ENCODE measurements at places on chromosomes 13 and 19.
A peak's percentile ranks its signal among the peaks of the same experiment; 100 is the strongest.

- DNase-seq, result no peak
Observed at GRCh38 chr19:40611096-40611495, 9.9 kb downstream of the LTBP4 start.

- no peak for DNase-seq
Observed at GRCh38 chr19:8831832-8832131, 322 bp downstream of the ZNF558 start.

DNA sequence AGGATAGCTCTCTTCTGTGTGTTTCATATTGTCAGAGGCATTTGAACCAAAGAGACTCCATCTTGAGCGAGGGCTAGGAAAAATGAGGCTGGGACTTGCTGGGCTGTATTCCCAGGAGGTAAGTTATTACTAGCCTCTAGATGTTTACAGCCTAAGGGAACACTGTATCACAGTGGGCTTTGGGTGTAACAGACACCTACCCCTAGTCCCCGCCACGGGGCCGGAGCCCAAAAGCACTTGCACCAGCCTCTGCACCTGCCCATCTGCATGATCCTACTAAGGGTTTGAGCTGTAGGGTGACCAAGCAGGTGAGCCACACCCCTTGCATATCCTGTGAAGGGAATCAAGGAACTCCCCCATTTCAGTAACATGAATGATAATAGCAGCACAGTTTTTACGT, 1972.2 kb downstream of the OLFM4 start:
- DNase-seq, result no peak

- DNase-seq, result peak; percentile 45
Observed at GRCh38 chr13:106570299-106570852, 2.4 kb upstream of the ARGLU1 start.

DNA sequence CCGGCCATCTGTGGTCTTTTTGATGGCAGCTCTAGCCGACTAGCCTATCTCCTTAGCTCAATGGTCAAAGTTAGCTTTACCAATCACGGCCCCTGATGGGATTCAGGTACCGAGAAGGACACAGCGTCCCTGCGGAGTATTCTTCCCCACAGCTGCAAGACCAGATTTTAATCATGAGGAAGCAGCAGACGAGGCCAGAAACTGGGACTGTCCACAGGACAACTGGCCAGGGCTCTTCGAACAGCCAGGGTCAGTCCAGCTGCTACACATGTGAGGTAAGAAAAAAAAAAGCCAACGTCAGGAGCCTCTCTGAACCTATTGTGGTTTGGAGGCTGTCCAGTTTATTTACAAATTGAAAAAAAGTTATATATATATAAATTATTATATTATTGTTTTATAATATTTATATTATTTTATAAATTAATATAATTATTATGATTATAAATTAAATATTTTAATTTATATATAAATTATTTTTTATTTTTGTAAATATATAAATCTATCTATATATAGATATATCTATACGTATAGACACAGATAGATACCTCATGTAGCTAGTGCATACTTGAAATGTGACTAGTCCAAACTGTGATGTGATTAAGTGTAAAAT, 10.8 kb downstream of the RINL start:
- no peak for DNase-seq

DNA sequence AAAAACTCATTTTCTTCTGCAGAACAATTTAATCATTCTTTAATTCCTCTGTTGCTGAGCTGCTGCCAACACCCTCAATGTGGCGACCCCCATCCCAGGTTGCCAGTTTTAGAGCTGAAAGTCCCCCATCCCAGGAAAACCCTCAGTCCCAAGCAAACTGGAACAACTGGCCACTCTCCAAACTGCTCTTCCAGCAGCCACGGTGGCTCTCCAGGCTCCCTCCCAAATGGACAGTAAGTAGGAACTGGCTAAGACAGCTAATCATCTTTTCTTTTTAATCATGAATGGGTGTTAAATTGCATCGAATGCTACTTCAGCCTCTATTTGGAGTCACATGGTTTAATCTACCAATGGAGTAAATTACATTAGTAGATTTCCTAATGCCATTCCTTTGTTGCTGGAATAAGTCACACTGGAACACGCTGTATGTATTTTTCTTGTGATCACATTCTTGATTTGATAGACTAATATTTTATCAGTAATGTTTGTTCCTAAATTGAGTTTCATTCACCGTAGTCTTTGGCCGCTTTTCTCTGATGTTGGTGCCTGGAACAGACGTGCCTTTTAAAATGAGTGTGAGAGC, 33.7 kb upstream of the VSTM2B start:
- no peak for DNase-seq

DNA sequence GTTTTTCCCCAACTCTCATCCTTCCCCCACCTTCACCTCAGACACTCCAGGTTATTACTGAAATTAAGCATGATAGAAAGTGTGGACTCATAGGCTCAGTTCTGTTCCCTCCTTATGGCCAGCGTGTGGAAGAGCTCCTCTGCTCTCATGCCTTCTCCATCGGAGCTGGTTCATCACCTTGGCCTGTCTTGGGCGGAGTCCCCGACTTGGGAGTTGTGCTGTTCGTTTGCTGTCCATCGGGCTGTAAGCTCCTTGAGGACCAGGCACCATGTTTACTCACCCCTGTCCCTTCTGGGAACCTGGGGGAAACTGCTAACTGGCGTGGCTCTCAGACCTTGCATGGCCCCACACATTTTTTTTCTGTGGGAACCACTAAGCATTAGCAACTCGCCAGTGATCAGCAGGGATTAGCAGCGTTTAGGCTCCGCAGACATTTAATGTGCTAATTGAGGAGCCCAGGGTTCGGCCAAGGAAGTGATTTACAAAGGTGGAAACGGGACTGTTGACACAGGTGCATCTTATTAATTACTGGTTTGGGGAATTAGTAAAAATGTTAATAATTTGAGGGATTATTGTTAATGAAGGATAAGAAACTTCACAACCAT, 123.8 kb downstream of the TM9SF2 start:
- DNase-seq, result no peak

DNA sequence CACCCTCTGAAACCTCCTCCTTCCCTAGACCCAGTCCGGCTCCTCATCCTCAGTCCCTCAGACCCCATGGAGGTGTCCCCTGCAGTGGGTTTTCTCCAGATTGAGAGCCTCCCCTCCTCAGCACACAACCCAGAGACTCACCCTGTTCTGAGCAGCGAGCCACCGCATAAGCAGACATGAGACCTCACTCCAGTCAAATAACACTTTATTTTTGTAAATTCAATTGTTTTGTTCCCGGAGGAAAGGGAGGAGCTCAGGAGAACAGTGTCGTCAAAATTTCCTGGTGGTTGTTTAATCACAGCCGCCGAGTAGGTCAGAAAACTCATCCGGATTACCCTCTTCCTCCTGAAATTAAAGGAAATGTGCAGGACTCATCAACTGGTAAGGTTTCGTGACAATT, 57.5 kb downstream of the ERICH4 start:
- DNase-seq, result no peak

- DNase-seq, result no peak
Observed at GRCh38 chr19:461721-462551, 1.1 kb upstream of the SHC2 start.

DNA sequence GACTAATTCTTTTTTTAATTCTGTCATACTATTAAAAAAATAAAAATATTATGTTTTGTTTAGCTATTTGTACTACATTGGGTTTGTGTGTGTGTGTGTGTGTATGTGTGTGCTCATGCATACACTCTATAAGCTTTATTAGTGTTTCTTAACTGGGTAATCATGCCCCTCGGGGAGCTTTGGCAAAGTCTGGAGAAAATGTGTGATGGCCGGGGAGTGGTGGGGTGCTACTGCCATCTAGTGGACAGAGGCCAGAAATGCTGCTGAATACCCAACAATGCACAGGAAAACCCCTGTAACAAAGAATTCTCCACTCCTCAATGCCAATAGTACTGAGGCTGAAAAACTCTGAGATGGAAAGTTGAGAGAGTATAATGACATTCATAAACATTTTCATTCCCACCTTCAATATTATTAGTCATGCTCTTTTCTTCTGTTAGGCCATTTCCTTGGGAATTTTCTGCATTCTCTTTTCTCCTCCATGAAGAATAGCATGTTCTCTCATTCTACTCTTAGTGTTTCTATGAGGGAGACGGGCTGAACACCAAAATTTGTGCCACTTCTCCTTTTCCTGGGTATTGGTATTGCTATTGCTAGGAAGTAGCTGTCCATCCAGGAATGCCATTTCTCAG, 157.3 kb downstream of the DNAJC3 start:
- peak; percentile 43 for DNase-seq

DNA sequence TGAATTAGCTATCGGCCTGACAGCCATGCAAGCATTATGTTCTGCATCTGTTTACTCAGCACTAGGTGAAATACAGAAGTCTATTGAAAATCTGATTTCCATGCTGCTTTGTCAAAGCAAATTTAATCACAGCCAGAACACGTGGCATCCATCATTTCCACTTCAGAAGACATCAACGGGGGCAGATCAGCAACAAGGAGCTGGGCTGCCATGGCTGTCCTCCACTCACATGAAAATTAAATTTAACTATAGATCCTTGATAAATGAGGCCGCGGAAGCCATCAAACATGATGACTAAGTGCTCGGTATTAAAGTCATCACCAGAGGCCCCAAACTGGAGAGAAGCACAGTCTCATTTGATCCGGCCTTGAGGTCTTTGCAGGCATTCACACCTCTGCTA, 443.5 kb downstream of the HS6ST3 start:
- DNase-seq, result no peak

GRCh38 chr13:21686751-21687391, 16.0 kb downstream of the FGF9 start:
- peak; percentile 31 for DNase-seq

- DNase-seq, result no peak
Observed at GRCh38 chr13:98350746-98351330, 173.8 kb upstream of the RNF113B start.

- no peak for DNase-seq
Observed at GRCh38 chr19:30340771-30341561, 31.2 kb upstream of the ZNF536 start.

GRCh38 chr19:18611327-18612050, 1.2 kb upstream of the TMEM59L start:
- DNase-seq, result no peak

DNA sequence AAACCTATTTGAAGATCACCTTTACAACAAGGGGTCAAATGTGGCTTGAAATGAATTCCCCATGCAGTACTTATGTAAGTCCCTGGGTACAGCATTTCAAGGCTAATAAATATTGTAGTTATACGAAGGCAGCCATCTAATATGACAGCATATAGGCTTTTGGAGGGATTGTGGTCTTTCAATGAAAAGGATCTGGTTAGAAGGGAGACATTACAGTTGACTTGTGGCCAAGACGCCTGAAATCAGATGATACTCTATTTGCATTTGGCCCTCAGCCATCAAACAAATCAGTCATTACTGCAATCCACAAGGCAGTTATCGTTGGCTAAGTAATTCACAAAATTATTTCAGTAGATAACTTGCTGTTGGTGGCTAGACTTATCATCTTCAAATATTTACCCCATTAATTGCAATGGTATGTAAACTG, 242.7 kb downstream of the DCLK1 start:
- no peak for DNase-seq

GRCh38 chr13:95360464-95361097, 59.3 kb upstream of the ABCC4 start:
- DNase-seq, result no peak

DNA sequence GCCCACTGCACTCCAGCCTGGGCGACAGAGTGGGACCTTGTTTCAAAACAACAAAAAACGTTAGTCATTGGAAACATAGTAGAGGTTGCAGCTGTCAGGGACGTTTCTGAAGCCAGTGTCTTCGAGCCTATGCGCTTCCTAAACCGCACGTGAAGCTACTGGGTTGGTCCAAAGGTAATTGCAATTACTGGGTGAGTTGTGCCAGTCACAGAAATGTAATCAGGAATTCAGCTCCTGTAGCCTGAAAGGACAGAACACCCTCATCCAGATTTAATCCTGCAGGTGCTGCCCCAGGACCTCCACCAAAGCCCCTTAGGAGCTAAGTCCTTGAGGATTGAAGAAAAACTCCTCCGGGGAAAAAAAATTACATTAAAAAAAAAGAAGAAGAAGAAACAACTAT, 2.4 kb upstream of the RHPN2 start:
- DNase-seq, result no peak

DNA sequence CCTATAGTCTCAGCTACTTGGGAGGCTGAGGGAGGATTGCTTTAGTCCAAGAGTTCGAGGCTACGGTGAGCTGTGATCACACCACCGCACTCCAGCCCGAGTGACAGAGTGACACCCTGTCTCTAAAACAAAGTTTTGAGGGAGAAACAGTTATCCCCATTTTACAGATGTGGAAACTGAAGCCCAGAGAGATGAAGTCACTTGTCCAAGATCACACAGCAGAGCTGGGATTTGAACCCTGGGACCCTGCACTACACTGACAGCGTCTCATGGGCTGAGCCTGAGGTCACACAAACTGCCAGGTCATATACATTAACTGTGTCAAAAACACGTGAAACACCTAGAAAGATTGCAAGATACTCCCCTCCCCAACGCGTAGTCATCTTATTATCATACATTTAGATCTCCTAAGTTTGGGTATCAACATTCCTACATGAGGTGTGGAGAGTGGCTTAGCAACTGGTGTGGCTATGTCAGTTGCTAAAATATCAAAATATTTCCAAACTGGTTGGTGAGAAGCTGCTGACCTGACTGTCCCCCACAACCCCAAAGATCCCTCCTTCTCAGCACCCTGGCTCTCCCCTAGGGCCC, 8.2 kb downstream of the FCGBP start:
- DNase-seq, result no peak

DNA sequence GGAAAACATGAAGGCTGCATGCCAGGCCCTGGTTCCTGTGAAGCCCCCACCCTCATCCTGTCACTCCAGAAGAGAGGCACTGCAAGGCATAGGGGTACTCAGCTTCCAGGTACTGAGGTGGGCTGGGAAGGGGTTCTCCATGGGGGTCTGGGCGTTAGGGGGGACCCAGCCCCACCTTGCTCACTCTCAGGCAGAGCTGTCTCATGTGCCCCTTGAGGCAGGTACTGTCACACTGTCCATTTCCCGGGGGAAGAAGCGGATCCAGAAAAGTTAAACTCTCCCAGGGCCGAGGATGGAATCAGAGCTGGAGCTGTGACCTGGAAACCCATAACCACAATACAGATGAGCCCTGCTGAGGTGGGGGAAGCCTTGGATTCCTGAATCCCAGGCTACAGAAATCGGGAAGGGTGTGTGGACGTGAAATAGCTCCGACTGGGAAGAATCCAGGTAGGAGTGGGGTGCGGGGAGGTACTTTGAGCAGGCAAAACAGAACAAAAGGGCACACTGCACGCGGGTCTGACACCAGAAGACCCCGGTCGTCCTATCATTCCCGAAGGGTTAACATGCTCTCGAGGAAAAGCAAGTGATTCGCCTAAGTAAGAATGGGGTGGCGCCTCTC, 540 bp upstream of the USE1 start:
- DNase-seq, result no peak

GRCh38 chr13:112616586-112617362, 28.8 kb upstream of the TUBGCP3 start:
- DNase-seq, result no peak
